ENCODE measurements at places on chromosomes 11 and 22. TPM values are rescaled to one million over a fixed set of nuclear protein-coding genes. Genes with fewer than 3 reads are reported as not detected.

- H3K36me3 ChIP-seq = peaks cover 7% of the 10 kb centered on the region
- H3K4me1 ChIP-seq = peaks cover 35% of the 10 kb centered on the region
- H3K27ac ChIP-seq = no peak overlapping the region
- H3K4me3 ChIP-seq = no peak overlapping the region
These were observed 4.3 kb upstream of the TSKU start for GRCh38 chr11:76778874-76779273.

DNA sequence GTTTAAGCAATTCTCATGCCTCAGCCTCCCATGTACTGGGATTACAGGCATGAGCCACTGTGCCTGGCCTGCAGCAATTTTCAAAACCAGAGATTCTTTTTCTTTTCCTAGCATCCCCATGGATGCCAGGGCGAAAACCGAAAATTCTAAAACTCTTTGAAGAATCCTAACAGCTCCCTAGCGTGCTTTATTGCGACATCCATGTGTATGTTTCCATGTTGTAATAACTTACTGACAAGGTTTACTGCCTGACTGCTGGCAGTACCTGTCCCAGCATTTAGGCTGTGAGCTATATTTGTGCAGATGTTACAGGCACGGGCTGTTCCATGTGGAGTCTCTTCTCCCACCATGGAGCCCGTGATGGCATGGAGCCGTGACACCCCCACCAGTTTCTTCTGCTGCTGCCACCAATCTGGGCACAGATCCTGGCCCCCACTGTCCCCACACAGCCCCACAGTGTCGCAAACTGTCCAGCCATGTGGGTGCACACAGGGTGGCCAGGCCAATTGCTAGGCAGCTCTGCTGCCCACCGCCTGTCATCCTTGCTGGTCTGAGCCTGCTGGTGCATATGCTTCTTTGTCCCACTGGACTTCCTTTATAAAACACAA is 7.1 kb upstream of the TAB1 start:
- H3K27ac ChIP-seq = no peak overlapping the region
- H3K4me1 ChIP-seq = no peaks in the 10 kb centered on the region
- H3K27me3 ChIP-seq = no peaks in the 10 kb centered on the region
- H3K4me3 ChIP-seq = no peak overlapping the region

The F2 gene
- not detected for total RNA-seq

- H3K27ac ChIP-seq = peak overlapping the region; percentile 17
- no peak overlapping the region for H3K4me3 ChIP-seq
- no peaks in the 10 kb centered on the region for H3K27me3 ChIP-seq
- no peak for DNase-seq
These were observed 182.0 kb upstream of the MTMR2 start for GRCh38 chr11:96105944-96106343.

All from MCF 10A (cell line).